Lower leg skin (tissue), 4 donors: ENCODE measurements at places on chromosomes 12 and 14. TPM values are rescaled to one million over a fixed set of nuclear protein-coding genes. Genes with fewer than 3 reads are reported as not detected.

- DNase-seq: no peak
Observed at GRCh38 chr12:33323823-33324222, 115.8 kb downstream of the SYT10 start.

DNA sequence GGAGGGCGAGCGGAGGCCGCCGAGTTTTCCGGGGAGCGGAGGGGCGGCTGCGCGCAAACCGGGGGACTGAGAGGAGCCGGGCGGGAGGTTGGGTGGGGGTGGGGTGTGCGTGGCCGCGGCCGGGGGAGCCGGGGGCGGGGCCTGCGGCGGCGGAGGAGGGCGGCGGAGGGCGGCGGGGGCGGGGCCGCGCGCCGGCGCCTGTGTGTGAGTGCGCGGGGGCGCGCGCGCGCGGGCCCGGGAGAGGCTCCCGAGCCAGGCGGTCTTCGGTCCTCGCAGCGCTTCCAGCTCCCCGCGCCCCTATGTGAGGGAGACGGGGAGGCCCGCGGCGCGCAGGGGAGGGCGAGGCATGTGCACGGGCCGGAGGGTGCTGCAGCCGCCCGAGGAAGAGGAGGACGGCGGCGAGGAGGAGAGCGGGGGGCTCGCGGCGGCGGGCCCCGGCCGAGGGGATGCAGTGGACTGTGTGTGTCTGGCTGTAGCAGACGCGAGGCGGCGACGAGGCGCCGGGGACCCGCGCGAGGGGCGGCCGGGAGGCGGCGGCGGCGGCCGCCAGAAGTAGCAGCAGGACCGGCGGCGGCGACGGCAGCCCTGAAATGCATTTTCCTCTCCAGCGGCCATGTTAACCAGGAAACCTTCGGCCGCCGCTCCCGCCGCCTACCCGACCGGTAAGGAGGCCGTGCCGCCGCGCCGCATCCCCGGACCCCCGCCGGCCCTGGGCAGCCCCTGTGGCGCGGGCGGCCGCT is at the start of gene DYRK2:
DYRK2 (plus strand) TSS at position 225 of the 740 bp plus-strand sequence; CDS start at position 614, 389 bp downstream.
- peak; percentile 52 for DNase-seq

KRT82 gene
- not detected for total RNA-seq

GPX2 gene
- 15.0 TPM for total RNA-seq

ANAPC5 gene
- total RNA-seq: 97.4 TPM

CCDC184 gene
- total RNA-seq: 0.22 TPM

- DNase-seq: peak; percentile 61
Observed at GRCh38 chr14:55771242-55771981, 191.4 kb downstream of the KTN1 start.

DNA sequence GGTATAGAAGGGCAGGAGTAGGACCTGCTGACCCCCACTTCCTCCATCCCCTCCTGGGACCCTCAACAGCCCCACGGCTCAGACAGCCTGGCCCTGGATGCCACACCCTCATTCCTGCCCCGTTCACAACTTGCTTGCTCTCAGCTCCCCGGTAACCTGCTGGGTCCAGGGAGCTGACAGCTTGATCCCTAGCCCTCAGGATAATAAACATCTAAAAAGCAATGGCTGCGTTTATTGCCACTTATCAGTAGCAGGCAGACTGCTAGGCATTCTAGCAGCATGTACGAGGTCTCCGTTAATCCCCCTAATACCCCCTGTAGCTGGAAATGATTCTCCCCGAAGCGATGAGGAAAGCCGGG is 24.3 kb upstream of the RPLP0 start:
- no peak for DNase-seq

SOS2 gene
- 23.9 TPM for total RNA-seq

- no peak for DNase-seq
Observed at GRCh38 chr14:61677479-61677878, 17.8 kb upstream of the HIF1A start.

- no peak for DNase-seq
Observed at GRCh38 chr12:98803468-98804209, 158.5 kb downstream of the APAF1 start.

GRCh38 chr12:129871991-129872972 is 31.5 kb downstream of the TMEM132D start:
- no peak for DNase-seq

GRCh38 chr12:112506513-112507166 is 87.9 kb downstream of the PTPN11 start:
- no peak for DNase-seq

- DNase-seq: peak; percentile 94
Observed at GRCh38 chr14:51652168-51653078, 713 bp downstream of the FRMD6 start.

GPR84 gene
- total RNA-seq: not detected

- DNase-seq: no peak
Observed at GRCh38 chr14:56205881-56206280, 87.7 kb downstream of the PELI2 start.

DNA sequence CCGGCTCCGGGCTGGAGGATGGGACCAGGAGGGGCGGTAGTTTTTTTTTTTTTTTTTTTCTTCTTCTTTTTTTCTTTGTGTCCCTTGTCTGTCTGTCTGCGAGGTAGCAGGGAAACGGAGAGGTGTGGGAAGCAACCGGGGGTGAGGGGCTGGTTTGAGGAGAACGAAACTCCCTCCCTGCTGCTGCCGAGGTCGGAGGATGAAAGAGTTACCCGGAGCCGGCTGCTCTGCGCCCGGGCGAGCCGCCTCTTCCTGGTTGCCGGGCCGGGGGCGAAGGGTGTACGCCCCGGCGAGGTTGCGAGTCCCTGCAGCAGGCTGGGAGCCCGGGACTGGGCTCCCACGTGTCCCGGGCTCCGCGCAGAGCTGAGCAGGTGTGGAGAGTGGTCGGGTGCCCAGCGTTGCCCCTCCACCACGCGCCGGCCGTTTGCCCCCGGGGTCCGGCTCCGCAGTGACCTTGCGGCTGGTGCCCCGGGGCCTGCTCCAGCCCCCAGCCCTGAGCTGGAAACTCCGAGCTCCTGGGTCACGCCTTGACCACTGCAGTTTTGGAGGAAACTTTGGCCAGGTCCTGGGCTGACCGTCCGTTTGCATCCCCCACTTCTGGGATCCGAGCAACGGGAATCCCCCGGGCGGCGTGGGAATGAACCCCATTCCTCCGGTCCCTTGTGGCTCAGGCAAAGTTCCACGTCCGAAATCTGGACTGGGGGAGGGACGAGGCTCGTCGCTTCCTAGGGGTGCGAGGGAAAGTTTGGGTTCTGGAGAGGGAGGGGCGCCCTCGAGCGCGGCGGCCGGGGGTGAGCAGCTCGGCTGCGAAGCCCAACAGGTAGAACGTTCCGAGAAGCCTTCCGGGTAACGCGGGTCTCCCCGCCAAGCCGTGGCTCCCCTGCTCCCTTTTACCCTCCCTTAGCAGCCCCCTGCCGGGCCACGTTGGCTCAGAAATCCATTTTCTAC is 1.3 kb downstream of the CHST11 start:
- peak; percentile 86 for DNase-seq

DNA sequence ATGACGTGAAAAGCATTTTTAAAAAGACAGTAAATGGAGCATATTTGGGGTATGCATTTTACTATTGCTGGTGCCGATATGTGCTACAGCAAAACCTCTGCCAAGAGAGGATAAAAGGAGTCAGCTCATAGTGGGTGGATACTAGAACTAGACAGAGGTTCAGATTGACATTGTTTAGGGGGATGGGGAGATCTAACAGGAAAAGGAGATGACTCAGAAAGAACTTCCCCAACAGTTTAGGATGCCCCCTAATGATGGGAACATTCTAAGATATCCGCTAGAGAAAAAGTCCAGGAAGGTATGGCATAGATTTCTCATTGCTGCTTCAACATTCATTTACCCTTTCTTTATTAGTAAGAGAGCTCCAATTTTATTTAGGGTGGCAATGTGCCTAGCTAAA is 110.5 kb upstream of the CLEC14A start:
- DNase-seq: no peak

STAC3 gene
- 0.71 TPM for total RNA-seq

- DNase-seq: no peak
Observed at GRCh38 chr14:103675957-103676356, 39.3 kb downstream of the XRCC3 start.

PPP4R4 gene
- total RNA-seq: 0.56 TPM

- DNase-seq: no peak
Observed at GRCh38 chr12:2960996-2961616, 1.9 kb downstream of the TEAD4 start.

KRT6C gene
- 0.13 TPM for total RNA-seq

KRT6B gene
- total RNA-seq: 64.5 TPM

DNA sequence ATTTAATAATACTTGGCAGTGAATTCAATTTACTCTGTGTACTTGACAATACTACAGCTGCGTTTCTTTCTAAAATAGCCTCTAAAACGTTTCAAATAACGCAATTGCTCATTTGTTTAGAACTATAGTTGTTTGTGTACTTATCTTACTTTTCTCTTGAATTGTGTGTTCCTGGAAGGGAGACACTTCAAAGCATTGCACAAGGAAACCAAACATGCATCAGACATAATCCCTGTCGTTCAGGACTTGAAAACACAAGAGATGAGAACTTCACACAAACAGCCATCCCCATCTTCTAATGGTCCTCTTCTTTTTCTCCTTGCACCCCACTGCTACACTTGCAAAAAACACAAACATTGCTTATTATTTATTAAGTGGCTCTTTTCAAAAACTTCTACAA is 38.5 kb downstream of the PTGER2 start:
- DNase-seq: no peak

FZD10 gene
- 26.3 TPM for total RNA-seq

DNA sequence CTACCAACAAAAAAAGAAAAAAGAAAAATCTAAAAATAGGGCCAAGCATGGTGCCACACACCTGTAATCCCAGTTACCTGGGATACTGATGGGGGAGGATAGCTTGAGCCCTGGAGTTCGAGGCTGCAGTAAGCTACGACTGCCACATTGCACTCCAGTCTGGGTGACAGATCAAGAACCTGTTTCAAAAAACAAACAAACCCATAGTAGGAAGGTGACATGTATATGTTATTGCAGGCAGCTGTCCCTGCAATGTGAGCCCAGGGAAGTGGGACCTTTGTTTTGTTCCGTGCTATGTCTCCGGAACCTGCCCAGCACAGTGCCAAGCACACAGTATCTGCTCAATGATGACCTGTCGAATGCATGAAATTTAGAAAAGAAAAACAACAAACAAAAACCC is 37.2 kb upstream of the YY1 start:
- DNase-seq: no peak

DNA sequence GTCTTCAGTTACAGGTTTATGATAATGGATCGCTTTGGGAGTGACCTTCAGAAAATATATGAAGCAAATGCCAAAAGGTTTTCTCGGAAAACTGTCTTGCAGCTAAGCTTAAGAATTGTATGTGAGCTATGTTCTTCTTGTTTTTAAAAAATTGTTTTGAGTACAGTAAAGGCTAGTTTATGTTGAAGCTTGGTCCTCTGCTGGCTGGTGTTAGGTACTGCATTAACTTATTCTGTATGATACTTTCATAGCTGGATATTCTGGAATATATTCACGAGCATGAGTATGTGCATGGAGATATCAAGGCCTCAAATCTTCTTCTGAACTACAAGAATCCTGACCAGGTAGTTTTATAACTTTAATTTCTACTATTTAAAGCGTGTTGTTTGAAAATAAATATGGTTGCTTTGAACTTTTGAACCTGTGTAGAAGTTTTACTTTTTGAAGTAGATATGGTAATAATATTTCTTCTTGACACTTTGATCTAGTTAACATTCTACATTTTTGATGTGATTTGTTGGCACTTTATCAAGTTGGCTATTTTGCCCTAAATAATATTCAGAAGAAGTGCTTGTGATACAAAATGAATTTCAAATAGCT is 55.7 kb downstream of the VRK1 start:
- DNase-seq: no peak

VDR gene
- 58.1 TPM for total RNA-seq

DNA sequence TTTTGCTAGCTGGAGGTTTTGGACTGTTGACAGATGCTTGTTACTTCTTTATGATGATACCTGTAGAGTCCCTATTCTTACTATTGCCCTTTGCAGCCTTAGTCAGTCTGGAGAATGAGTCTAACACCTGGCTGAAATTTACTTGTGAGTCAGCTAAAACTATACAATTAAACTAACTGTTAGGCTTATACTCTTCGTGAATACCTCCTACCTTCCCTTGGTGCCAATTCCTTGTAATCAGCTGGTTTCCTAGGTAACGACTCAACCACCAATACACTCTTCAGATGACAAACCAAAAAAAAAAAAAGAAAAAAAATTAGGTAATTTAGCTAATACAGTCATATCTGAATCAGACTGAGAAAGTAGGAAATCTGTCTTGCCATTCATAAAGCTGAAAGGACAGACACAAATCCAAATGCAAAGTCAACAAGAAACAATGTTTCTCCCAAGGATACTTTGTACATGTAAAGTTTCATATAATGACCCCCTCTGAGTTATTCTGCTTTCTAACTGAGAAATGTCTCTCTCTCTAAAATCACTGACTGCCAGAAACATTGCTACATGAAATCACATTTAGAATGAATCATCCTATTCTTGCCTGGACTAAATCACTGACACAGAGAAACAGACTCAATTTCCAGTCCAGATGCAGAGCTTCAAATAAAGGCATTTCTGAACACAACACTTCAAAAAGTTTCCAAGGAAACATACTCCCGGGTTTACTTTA is 56.5 kb upstream of the CDKL1 start:
- DNase-seq: no peak

DNA sequence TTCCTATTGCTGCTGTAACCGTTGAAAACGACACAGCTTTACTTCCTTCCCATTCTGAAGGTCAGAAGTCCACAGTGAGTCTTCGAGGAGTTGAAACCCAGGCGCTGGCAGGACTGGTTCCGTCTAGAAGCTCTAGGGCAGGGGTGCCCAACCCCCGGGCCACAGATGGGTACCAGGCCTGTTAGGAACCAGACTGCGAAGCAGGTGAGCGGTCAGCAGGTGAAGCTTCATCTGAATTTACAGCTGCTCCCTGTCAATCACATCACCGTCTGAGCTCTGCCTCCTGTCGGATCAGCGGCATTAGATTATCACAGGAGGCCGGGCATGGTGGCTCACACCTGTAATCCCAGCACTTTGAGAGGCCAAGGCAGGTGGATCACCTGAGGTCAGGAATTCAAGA is 12.6 kb upstream of the SFSWAP start:
- DNase-seq: no peak

AVPR1A gene
- total RNA-seq: 2.6 TPM

OS9 gene
- total RNA-seq: 203 TPM

DNA sequence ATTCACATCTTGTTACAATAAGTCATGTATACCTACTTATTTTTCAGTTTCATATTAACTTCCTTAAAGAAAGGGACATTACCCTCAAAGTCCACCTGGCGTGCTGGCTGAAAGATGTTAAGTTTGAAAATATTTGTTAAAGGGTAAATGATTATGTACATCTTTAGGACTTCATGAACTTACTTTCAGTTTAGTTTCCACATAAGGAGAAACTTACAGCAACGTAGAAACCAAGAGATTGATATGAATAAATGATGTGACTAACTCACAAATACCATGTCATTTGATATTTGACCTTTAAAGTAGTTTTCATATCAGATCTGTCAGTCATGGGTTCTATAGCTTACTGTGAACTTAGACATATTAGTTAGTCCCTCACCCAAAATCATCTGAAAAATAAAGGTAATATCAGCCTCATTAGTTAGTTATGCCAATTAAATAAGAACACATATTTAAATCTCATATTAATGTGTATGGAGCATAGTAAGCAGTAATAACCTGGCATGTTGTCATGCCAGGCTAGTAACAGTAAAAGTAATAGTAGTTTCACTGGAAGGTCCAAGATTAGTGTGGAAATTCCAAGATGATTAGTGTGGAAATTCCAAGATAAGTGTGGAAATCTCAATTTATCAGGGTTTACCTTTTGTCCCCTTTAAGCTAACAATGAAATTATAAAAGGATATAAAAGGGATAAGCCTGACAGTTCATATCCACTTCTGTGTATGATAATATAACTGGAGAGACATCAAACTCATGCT is 1.9 kb upstream of the CLEC2D start:
- DNase-seq: no peak
